ENCODE measurements at places on chromosomes 3 and 15.

- DNase-seq, result no peak
Observed at GRCh38 chr15:73287019-73287418, 81.7 kb downstream of the HCN4 start.

DNA sequence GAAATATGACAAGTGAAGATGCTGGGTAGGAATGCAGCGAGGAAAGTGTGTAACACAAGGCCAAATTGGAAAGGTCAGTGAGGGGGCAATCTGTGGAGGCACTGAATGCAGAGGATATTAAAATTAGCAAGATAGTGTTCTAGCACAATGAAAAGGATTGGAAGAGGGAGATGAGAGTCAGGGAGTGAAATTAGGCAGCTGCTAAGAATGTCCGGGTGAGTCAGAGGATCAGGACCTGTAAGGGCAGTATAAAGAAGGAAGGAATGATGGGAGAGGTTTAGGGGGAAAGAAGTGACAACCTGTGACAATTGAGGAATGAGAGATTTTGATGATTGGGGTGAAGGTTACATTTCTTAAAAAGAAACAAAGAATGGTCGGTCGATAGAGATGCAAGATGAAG lies 103.5 kb downstream of the UBE3A start:
- no peak for DNase-seq

DNA sequence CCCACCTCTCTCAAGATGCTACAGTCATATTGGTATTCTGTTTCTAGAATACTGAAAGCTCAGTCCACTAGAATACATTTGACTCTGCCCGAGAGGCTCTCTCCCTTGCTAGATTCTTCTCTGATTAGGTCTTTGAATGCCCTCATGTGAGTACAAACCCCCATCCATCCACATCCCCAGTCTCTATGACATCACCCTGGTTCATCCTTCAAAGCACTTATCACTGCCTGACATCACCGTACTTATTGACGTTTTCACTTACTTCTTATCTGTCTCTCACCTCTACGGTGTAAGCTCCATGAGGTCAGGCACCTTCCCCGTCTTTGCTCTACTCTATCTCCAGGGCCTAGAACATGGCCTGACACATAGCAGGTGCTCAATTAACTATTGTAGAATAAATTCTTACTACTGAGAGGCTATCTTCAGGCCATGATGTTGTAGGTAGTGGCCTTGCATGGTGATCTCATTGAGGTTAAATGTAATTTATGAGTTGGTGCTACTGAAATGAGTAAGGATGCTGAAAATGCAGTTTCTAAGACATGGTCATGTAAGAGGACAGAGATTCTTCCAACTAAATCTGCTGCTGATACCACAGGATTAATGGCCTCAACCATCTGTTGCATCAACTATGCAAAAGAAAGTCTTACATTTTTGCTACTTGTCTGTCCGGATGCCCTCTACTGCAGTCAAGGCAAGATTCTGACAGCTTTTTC lies 26.8 kb downstream of the EOGT start:
- DNase-seq, result no peak

GRCh38 chr15:62125773-62126172 lies 39.3 kb downstream of the C2CD4B start:
- no peak for DNase-seq

DNA sequence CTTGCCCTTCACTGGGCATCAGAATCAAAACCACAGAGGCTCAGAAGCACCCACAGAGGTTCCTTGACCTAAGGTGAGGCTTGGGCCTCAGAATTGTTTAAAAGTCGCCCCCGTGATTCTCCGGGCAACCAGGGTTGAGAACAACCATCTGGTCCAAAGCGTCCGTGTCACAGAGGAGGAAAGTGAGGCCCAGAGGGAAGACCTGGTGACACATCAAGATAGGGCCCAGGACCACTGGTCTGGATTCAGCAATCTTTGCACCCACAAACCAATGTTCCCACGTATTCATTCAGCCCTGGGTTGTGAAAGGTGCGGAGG lies 272.6 kb downstream of the UACA start:
- DNase-seq, result no peak

GRCh38 chr3:126918355-126918821 lies 64.5 kb upstream of the PLXNA1 start:
- no peak for DNase-seq

GRCh38 chr15:73940061-73940981 lies 14.1 kb downstream of the LOXL1 start:
- no peak for DNase-seq

DNA sequence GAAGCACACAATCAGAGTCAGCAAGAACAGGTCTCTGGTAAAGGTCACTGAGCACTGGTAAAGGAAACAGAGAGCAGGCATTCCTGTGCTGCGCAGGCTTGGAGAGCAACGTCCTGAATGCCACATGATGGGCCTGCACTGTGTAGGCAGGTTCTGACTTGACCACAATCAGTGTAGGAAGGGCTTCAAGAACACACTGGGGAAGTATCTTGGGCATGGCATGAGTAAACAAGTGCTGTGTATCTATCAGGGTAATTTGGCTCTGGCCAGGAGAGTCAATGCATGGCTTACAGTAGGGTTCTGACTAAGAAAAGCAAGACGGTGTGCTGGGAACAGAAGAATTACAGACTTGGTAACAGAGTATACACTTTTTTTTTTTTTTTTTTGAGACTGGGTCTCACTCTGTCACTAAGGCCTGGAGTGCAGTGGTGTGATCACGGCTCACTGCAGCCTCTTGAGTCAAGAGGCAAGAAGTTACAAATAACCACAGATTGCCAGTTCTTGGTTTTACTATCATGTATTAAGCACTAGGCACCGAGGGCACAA lies 30.6 kb downstream of the TBC1D2B start:
- no peak for DNase-seq

DNA sequence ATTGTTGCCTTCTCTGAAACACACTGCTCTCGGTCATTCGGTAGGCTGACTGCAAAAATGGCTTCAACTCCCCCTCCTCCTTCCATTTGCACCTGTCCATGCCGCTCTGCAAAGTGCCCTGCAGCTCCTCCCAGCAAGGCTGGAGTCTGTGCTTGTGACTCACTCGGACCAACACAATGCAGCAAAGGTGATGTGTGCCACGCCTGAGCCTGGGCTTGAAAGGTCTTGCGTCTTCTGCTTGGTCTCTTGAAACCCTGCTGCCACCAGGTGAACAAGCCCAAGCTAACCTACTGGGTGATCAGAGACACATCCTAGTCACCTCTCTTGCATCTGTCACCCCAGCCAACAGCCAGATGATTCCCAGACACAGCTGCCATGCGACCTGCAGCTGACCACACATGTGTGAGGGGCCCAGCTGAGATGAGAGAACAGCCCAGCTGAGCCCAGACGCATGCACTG lies 71.1 kb downstream of the MGLL start:
- DNase-seq, result no peak

DNA sequence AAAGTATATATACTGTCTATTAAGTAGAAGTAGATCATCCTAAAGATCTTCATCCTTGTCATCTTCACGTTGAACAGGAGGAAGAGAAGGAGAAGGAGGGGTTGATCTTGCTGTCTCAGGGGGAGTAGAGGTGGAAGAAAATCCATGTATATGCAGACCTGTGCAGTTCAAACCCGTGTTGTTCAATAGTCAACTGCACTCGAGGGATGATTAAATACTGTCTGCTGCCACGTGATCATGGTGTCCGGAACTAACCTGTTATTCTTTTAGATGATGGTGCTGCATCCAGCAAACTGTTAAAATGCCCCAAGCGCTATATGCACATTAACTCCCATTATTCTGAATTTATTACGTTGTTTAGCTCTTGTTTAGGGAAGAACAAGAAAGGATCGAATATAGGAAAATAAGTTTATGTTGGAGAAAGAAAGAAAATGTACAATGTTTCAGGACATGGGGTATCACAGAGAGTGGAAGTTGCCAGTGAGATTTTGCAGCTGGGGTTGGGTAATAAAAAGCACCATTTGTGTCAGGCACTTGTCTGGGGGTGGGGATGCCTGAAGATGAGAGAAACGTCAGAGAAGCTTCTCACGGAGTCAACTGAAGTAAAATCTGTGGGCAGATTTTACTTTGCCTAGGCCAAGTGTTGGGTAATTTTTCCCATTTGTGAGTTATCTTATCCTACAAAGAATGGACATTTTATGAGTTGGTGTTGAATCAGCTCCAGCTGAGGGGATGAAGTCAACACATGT lies 229.2 kb downstream of the RYR3 start:
- DNase-seq, result no peak

- no peak for DNase-seq
Observed at GRCh38 chr3:39168156-39168780, 14.9 kb upstream of the CSRNP1 start.

DNA sequence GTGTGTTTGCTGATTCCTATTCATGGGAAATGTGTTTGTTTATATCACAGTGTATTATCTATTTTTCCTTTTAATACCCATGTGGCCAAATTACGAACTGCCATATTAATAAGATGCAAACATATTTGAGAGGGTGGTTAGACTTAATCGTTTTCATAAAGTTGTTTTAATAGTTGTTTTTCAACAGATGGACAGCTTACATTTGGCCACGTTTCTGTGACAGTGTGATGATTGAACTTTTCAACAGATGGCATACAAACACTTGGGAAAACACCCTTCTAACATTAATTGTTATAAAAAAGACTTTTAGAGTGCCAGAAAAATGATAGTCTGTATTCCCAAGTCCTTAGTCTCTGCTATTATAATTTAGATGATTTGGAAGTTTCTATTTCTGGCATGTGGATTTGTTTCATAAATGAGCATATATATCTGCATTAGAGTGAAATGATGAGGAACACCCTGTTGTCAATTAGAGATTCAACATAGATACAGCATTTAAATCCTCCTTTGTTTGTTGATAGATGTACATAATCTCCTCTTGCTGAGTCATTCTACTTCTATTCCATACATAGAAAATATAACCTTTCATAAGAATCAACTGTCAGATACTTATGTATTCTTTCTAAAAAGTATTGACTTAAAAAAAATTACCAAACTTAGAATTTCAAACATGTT lies 13.1 kb downstream of the PLAAT1 start:
- DNase-seq, result no peak

DNA sequence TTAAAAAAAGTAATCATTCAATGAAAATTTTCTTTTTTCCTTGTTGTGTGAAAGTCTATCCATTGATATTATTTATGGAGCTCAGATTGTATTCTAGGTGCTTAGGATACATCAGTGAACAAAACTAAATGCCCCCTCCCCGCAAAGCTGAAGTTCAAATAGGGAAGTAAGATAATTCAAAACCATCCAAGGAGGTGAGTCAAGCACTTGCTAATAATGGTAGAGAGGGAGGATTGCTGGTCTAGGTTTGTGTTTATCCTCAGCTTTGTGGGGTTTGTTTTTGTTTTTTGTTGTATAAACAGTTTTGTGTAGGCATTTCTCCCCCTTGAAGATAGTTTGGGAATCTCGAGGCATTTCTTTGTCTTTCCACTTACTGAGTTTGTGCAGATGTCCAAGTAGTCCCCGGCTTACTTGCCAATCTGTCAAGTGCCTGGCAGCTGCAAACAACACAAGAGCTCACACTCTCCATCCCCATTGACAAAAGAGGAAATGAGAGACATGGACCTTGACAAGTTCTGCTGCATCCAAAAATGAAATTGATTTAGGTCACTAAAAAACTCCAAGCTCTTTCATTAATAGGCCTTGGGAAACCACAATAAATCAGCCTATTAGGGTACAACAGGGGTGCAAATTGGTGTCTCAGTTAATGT lies 575.8 kb upstream of the TBL1XR1 start:
- DNase-seq, result no peak

- no peak for DNase-seq
Observed at GRCh38 chr3:46312991-46313390, 40.9 kb upstream of the CCR2 start.

GRCh38 chr3:144763878-144764454 lies 792.3 kb downstream of the DIPK2A start:
- DNase-seq, result no peak

DNA sequence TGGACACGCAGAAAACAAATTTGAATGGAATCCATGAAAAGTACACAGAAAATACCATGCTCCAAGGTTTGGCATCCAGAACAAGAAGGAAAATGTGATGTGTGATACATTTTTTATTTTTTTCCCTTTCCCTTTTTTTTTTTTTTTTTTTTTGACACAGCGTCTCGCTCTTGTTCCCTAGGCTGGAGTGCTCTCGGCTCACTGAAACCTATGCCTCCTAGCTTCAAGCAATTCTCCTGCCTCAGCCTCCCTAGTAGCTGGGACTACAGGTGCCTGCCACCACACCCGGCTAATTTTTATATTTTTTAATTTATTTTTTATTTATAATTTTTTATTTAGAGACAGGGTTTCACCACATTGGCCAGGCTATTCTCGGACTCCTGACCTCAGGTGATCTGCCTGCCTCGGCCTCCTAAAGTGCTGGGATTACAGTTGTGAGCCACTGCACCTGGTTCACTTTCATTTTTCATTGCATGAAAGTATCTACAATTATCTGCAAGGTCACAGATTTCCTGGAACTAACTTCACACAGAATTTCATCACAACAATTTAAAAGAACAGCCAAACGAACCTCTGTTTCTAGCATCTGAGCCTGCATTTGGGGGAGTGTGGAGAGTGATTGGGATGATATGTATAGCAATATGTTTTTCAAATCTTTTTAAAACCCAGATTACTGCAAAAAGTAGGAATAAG lies 8.3 kb downstream of the POU1F1 start:
- DNase-seq, result no peak

DNA sequence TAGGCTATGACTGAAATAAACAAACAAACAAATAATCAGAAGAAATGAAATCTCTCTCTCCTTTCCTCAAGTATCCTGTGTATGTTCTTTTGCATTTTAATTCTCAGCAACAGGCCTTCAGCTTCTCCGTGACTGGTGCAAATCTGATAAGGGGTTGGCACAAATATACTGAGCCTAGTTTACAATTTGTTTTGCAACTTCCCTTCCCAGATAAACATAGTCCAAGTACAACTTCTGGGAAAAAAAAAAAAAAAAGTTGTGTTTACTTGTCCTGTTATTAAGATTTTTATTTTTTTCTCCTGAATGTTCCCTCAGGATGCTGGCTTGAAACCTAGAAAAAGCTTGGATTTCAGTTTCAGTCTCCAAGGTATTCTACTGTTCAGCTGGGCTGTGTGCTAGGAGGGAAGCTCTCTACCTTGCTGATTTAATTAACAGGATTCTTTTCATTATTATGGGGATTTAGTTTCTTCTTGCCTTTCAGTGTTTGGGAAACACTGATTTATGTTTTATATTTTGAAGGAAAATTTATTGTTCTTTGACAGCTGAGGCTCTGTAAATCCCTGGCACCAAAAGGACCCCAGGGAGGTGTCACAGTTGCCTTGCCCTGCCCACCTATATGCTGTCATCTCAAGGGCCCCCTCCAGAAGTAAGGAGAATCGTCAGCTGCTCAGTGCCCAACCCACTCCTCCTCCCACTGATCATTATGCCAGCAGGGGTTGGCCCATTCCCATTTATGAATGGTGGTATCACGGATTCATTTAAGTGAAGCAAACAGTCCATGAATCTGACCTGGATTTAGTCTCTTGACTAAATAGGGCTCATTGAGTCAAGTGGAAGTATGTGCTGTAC lies 185.2 kb downstream of the MEIS2 start:
- DNase-seq, result no peak

DNA sequence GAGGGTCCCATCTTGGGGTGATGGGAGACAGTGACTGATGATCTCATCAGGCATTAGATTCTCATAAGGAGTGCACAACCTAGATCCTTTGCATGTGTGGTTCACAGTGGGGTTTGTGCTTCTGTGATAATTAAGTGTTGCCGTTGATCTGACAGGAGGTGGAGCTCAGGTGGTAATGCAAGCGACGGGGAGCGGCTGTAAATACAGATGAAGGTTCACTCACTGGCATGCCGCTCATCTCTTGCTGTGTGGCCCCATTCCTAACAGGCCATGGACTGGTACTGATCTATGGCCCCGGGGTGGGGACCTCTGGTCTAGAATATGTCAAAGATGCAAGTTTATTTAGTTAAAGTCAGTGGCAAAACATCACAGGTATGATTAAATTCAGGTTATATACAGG lies 8.7 kb downstream of the MEF2A start:
- no peak for DNase-seq

All from stimulated activated CD8-positive, alpha-beta memory T cell treated with anti-CD3 and anti-CD28 coated beads, Interleukin-15, amount 100 ng/mL, for 48 hours (primary cell).